IPS DF 6.9 (cell line): ENCODE measurements at places on chromosomes 5 and 9.

- no peak overlapping the region for H3K27ac ChIP-seq
- H3K4me3 ChIP-seq: no peak overlapping the region
These were observed 30.4 kb downstream of the GABBR2 start for GRCh38 chr9:98678244-98678842.

- no peaks in the 10 kb centered on the region for H3K36me3 ChIP-seq
- no peak overlapping the region for H3K27ac ChIP-seq
- peaks cover 3% of the 10 kb centered on the region; the same call in 1 of the 2 replicates for H3K4me1 ChIP-seq
- no peak overlapping the region for H3K4me3 ChIP-seq
These were observed 36.8 kb upstream of the SSBP2 start for GRCh38 chr5:81787474-81788242.

DNA sequence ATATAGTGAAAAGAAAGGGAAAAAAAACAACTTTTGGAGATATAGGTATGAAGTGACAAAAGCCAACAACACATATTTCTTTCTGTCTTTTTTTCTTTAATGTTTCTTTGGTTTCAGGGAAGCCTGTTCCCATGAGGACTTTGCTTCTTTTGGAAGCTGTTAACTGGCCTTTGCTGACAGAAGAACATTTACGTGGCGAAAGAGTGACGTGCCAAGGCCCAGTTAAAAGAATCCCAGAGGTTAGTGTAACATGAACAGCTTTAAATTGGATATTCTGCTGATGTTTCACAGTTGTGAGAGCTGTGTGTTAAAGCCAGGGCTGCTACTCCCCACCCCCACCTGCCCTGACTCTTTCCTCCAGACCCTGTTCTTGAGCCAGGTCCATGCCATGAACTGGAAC, 275.9 kb downstream of the CRB2 start:
- no peaks in the 10 kb centered on the region for H3K27me3 ChIP-seq
- H3K27ac ChIP-seq: no peak overlapping the region
- no peaks in the 10 kb centered on the region for H3K4me1 ChIP-seq

- H3K4me3 ChIP-seq: no peak overlapping the region
- H3K27ac ChIP-seq: no peak overlapping the region
- no peaks in the 10 kb centered on the region for H3K36me3 ChIP-seq
- no peak for DNase-seq
These were observed 482 bp downstream of the OR13J1 start for GRCh38 chr9:35869621-35870216.

DNA sequence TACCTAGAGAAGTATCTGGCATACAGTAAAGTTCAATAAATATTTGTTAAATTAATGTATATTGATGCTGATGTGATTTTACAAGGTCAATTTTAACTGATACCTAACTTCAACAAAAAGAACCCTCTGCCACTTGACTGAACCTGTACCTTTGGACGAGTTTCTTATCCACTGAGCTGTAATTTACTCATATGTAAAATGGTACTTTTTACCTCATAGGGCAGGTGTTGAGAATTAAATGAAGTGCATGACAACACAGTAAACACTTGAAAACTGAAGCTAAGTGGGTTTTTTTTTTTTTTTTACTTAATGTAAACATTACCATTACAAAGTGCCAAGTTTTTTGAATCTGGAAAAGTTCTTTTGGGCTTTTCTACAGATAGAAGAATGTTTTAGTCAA, 15.4 kb downstream of the NIPSNAP3B start:
- no peaks in the 10 kb centered on the region for H3K27me3 ChIP-seq
- H3K4me1 ChIP-seq: no peaks in the 10 kb centered on the region
- H3K27ac ChIP-seq: no peak overlapping the region
- no peaks in the 10 kb centered on the region for H3K36me3 ChIP-seq

- no peaks in the 10 kb centered on the region for H3K4me1 ChIP-seq
- no peak for DNase-seq
- no peaks in the 10 kb centered on the region for H3K36me3 ChIP-seq
- H3K27ac ChIP-seq: no peak overlapping the region
These were observed 18.0 kb downstream of the ITGA2 start for GRCh38 chr5:53006911-53007890.
